Lung microvascular endothelial cell (primary cell): ENCODE measurements at places on chromosomes 13 and 19. TPM values are rescaled to one million over a fixed set of nuclear protein-coding genes. Genes with fewer than 3 reads are reported as not detected.

Gene CEACAM20
- not detected in 2 replicates for total RNA-seq

DNA sequence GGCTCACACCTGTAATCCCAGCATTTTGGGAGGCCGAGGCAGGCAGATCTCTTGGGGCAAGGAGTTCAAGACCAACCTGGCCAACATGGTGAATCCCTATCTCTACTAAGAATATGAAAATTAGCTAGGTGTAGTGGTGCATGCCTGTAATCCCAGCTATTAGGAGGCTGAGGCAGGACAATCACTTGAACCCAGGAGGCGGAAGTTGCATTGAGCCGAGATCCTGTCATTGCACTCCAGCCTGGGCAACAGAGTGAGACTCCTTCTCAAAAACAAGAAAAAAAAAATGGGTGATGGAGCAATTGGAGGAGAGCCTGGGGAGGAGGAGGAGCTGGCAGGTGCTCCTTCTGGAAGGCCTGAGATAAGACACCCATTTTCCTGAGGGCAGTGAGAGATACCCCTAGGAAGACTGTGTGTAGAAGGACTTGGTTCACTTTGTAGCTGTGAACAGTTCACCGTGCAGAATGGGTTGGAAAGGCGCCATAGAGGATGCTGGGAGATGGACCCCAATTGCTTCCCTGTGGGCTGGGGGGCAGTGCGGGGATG is 8.7 kb upstream of the CARM1 start:
- DNase-seq: no peak

Gene LILRB4
- not detected in 2 replicates for total RNA-seq

DNA sequence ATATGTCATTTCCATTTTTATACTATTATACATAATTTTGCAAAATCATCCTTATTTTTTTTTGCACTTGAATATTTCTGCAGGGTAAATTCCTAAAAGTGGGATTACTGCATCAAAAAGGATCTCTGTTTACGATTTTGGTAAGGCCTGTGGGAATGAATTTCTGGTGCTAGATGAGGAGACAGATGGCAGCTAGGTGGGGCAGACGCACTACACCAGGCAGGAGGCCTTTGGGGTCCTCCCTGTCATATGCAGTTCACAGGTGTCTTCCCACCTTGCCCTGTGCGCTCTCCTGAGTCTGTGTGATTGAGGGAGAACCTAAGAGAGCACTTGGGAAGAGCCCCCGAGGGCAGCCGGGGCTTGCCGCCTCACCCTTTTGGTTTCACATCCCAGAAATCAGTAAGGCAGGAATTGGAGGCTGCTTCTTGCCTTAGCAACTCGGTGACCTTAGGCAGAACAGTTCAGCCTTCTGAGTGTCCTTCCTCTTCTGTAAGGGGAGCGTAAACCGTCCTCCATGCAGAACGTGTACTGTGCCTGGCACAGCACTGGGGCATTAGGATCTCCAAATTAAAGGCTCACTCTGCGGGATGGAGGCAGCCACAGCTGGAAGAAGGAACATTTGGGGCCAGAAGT is 13.4 kb upstream of the GJB2 start:
- no peak for DNase-seq

DNA sequence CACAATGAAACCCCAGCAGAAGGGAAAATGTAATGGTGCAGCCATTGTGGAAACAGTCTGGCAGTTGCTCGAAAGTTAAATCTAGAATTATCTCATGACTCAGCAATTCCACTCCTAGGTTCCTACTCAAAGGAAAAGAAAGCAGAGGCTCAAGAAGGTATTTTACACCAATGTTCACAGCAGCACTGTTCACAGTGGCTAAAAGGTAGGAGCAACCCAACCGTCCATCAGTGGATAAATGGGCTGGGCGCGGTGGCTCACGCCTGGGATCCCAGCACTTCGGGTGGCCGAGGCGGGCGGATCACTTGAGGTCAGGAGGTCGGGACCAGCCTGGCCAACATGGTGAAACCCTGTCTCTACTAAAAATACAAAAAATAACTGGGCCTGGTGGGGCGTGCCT is 25.9 kb downstream of the ZFR2 start:
- DNase-seq: no peak

DNA sequence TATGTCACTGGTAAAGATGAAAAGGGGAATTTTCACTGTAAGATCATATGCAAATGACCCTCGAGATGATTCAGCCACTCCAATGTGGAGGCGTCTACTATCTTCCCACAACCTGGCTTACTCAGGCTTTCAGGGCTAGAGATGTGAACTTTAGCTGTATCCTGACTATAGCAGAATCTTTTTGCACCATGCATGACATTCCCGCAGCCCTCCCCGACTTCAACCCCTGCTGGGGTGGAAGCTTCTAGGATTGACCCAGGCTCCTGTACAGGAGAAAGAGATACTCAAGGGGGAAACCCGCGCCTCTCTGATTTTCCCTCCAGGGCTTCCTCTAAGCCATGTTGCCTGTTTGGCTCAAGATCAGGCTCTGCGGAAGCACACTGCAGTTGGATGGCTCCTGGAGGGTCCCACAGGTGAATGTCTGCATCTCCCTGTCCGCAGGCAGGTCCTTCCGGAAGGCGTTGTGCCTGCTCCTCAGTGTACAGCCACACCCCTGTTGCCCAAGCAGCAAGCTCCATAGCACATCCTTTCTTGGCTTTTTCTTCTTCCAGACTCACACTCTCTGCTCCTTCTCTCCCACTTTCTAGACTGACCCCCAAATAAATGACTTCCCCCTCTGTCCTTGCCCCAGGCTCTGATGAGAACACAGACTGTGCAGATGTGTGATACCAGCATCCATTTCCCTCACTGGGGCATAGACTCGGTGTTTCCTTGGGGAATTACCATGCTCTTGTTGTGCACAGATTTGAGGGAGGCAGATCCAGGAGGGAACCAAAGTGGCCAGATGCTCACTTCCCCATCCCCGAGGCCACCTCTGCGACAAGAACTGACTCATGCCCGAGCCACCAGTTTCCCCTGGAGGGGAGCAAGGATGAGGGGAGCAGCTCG is 29.1 kb upstream of the POP4 start:
- DNase-seq: no peak

Gene CEACAM19
- 0.44 and 1.2 TPM in 2 replicates for total RNA-seq
